CD4-positive, alpha-beta T cell treated with Interleukin-6 for 4 hours (primary cell): ENCODE measurements at places on chromosomes 2 and 18.

- no peak for DNase-seq
Observed at GRCh38 chr2:216235462-216235861, 126.3 kb downstream of the XRCC5 start.

DNA sequence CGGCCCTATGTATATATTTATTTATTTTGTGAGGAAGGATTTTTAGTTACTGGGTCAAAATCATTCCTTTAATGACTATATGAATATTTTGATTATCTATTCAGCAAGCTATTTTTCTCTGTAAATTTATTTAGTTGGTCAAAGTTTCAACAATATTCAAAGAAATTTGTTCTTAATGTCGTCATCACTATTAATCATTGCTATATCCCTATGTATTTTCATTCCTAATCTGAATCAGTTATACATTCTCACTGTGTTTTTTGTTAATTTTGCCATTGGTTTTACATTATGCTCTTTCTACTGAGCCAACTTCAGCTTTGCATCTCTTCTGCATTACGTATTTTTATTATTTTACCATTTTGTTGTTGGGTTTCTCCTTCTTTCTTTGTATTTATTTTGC lies 105.7 kb downstream of the CCDC178 start:
- no peak for DNase-seq

GRCh38 chr2:86832334-86833096 lies 29.2 kb downstream of the CD8B start:
- no peak for DNase-seq

DNA sequence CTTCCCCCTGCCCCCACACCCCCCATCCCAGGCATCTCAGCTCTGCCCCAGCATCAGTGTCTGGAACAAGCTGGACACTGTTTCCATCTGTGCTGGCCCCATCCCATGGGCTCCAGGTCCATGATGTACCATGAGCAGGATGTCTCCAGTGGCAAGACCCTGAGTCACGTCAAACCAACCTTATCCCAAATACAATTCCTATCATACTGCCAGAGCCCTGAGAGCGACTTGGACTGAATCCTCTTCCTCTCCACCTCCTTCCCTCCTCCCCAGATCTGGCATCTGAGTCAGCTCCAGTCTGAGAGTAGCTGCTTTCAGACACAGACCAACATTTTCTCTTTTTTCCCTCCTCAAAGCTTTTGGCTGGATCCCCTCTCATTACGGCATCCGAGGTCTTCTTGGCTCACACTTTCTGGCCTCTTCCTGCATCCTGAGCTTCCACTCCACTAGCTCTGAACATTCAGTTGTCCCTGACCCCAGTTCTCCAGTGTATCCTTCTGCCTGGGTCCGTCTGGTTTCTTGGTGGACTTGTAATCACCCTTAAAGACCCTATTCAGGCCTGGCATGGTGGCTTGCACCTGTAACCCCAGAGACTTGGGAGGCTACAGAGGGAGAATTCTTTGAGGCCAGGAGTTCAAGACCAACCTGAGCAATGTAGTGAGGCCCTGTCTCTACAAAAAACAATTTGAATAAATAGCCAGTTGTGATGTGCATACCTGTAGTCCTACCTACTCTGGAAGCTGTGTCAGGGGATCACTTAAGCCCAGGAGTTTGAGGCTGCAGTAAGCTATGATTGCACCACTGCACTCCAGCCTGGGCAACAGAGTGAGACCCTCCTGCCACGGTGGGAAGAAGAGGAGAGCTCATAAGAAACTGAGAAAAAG lies 68.3 kb downstream of the ACKR3 start:
- no peak for DNase-seq

DNA sequence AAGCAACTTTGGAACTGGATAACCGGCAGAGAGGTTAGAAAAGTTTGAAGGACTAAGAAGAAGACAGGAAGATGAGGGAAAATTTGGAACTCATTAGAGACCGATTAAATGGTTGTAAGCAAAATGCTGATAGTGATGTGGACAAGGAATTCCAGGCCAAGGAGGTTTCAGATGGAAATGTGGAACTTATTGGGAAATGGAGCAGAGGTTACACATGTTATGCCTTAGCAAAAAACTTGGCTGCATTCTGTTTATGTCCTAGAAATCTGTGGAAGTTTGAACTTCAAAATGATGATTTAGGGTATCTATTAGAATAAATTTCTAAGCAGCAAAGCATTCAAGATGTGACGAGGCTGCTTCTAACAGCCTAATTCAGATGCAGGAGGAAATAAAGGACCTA lies 675.1 kb upstream of the SYT4 start:
- DNase-seq: no peak

- DNase-seq: no peak
Observed at GRCh38 chr2:25521126-25521525, 152.3 kb downstream of the DTNB start.

- DNase-seq: no peak
Observed at GRCh38 chr18:370751-371608, 103.1 kb upstream of the THOC1 start.

GRCh38 chr2:60490848-60491247 lies 62.6 kb downstream of the BCL11A start:
- DNase-seq: no peak
